ENCODE measurements at places on chromosomes 5 and 9.

DNA sequence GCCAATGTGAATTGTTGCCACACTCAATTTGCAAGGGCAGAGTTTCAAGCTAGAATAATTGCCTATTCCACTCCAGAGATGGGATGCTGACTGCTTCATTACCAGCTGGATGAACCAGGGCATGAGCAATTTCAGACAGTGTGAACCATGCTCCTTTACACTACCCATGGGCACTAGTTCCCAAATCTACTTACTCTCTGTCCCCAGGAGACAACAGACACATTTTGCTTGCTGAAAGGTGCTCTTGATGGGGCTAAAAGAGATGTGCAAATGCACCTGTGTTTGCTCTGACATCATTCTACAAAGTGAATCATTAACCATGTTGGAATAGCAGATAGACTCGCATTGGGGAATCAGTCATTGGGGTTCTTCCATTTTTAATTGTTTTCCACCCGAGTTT lies 522.3 kb upstream of the NUDT12 start:
- DNase-seq, result no peak

- no peak for DNase-seq
Observed at GRCh38 chr5:162256711-162257110, 189.1 kb downstream of the GABRG2 start.

DNA sequence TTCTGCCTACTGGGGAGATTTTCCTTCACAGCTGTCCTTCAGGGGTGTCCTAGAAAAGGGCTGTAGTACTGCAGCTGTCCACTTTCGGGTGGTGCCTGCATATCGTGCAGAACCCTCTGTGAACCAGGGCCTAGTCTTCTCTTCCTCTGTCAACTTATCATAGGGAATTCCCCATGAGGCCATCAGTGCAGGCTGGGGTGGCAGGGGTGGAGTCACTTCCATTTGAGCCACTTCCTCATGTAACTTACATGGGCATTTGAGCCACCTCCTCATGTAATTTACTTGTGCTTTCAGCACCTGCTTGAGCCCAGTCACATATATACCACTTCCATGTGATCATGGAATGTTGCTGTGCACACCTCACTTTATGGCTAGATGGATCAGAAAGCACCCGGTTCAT lies 742.0 kb upstream of the RGMB start:
- DNase-seq, result no peak

DNA sequence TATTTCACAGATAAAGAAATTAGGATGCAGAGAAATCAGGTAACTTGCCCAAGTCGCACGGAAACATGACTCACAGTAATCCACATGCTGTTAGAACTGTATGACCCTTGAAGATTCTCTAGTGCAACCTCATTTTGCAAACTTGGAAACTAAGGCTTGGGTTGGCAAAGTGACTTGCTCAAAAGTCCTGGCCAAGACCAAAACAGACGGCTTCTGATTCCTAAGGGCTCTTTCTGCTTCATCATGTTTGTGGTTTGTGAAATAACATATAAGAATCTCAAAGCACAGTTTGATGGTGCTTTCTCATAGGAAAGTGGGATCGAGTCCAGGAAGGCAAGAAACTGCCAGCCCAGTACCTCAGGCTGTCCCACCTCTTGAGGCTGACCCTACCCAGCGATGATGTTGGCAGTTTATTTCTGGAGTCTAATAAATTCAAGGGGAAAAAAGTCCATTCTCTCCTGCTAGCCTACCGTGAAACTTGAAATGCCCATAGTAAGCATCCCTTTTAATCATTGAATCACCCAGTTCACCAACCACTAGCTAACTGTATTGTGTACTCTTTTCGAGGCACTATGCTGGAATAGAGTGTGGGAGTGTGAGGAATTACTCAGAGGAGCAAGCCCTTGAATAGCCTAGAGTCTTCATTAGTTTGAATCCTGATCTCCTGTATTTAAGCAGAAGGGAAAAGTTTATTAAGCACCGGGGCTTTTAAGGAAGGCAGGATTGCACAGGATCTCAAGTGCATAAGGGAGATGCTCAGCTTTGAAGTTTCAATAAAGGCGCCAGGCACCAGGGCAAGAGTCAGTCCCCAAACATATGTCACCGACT lies 14.1 kb downstream of the CAPSL start:
- DNase-seq, result peak; percentile 90

GRCh38 chr5:160837749-160838593 lies 14.0 kb downstream of the ATP10B start:
- DNase-seq, result no peak

- no peak for DNase-seq
Observed at GRCh38 chr5:2102819-2103776, 220.4 kb upstream of the IRX4 start.

DNA sequence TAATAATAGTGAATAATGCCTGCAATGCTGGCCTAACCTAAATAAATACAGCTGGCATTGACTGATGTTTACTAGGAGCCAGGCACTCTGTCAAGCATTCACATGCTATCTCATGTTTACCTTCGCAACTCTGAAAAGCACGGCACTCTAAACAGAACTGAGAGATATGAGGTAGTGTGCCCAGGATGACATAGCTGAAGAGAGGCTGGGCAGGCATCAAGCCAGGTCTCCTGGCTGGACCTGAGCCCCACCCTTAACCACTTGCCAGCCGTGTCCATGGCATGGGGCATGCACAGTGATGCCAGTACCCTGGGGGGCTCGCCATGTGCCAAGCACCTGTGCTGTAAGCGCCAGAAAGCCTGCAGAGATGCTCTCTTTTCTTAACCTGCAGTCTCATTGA lies 119.4 kb upstream of the MVB12B start:
- DNase-seq, result no peak

GRCh38 chr9:119839888-119840287 lies 470.7 kb upstream of the BRINP1 start:
- DNase-seq, result no peak

DNA sequence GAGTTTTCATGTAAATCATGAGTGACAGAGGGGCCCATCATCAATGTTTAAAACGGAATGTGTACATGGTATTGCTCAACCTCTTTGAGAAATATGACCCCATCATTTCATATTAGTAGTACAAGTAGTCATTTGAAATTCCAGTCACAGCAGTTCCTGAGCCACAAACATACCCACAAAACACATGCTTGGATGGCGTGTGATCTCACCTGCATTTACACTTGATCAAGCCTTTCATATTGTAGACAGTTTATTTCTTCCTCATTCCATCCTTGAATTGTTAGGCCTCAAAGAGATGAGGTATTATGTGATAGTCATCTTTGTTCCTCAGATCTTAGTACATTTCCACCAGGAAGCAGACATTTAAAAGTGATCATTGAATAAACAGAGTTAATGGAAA lies 96.8 kb upstream of the TAS2R1 start:
- no peak for DNase-seq

GRCh38 chr5:140336388-140336787 lies 10.0 kb downstream of the HBEGF start:
- DNase-seq, result peak; percentile 29

- peak; percentile 27 for DNase-seq
Observed at GRCh38 chr5:54254482-54255198, 55.7 kb downstream of the ARL15 start.

- no peak for DNase-seq
Observed at GRCh38 chr9:136947028-136947891, 2.2 kb downstream of the C8G start.

GRCh38 chr9:94472806-94473360 lies 82.0 kb upstream of the PCAT7 start:
- DNase-seq, result peak; percentile 5

DNA sequence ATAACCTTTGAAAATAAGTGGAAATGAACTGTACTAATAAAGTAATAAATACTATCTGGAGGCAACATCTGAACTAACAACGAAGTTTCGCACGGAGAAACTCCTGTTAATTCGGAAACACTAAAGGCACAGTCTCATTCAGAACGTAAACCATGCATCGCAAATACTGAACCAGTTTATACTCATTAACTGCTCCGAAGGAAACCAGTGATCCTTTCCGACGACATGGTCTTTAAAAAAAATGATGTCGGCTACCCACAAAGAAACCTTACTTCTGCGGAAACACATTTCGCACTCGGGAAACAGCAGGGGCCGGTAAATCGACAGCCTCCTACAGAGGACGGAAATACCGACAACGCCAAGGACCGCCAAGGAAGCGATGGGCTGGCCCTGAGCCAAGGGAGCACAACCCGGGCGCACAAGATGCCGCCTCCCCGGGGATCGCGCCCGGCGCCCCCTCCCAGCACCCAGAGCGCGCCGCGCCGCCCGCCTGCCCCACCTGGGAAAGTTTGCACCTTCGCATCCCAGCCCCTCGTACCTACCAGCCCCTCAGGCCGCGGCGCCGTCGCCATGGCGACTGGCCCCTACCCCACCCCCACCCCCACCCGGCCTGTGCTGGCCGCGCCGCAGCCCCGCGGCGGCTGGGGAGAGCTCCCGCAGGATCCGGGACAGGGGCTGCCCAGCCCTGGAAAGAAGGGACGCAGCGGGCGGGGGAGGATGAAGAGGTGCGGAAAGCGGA lies 732 bp downstream of the PRKAA1 start:
- peak; percentile 82 for DNase-seq

DNA sequence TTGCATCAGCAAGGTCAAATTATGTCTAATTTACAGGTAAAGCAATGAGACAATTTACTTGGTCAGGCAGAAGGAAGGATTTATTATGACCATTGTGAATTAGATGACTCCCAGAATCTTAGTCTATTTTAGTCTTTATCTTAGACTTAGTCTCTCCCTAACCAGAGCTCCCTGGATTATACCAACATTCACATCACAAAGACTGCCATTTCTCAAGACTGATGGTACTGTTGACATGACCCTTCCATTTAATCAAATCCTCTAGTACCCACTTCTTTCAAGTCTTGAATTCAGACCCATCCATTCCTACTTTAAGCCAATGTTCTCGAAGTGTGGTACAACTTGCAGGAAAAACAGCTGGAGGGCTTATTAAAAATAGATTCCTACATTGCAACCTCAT lies 257.0 kb downstream of the EFNA5 start:
- no peak for DNase-seq

DNA sequence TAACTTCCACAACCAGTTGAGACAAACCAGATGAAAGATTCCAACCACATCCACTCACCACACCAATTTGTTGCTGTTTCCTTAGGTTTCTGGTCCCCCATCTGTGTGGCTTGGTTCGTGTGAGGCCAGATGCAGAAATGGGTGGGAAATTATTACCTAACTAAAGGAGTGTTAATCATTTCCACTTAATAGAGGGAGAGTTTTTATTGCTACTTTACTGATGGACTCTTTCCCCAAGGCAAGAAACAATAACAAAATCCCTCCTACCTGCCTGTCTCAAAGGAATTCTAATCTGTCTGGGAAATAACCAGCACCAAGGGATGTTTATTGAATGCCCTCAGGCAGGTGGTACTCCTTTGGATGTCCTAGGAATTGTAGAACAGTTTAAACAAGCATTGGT lies 76.3 kb downstream of the TMEM167A start:
- no peak for DNase-seq

DNA sequence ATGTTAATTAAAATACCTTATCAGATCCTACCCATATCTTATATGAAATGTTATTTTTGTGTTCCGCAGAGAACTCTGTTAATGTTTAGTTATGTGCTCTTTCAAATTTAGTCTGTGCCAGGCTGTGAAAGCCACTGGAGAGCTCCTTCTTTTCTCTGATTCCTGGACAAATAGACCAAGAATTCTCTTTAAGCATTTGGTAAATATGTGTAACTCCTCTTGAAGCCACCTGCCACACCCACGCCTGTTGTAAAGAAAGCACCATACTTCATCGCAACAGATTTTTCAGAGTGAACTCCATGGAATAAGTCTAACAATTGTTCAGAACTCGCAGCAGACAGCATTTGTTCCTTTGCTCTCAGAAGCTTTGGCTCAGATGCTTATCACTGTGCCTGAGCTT lies 301.1 kb downstream of the FAM170A start:
- DNase-seq, result no peak

- no peak for DNase-seq
Observed at GRCh38 chr5:171630350-171631065, 155.1 kb upstream of the SMIM23 start.

DNA sequence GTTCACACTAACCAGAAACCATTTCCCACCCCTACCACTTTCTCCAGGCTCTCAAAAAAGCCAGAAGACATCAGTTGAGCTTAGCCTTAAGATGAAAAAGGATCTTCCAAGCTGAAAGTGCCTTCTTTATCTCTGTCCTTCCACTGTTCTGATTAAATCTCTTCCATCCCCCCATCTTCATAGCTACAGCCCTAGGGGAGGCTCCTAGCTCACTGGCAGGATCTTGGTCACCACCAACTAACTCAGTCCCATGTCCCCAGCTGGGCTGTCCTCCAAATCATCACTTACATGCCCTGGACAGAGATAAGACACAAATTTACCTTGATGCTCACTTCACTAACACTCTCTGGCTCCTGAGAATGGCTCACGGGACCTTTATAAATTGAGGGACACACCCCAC lies 14.3 kb downstream of the LCP2 start:
- DNase-seq, result no peak

DNA sequence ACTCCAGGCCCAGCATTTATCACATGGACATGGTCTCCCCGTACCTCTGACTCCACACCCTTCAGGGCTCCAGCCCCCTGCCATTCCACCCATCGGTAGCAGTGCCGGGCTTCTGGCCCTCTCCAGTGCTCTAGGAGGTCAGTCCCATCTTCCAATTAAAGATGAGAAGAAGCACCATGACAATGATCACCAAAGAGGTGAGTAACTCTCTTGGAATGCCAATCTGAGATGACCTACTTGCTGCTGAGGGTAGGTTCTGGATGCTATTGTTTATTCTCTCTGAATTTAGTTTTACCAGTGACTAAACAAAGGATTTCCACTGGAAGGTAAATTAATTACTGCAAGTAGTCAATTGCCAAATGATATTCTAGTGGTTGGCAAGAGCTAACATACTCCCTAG lies 80.8 kb downstream of the TLE4 start:
- DNase-seq, result peak; percentile 79

Data from EH (cell line).